ENCODE measurements at places on chromosomes 3 and 15.

DNA sequence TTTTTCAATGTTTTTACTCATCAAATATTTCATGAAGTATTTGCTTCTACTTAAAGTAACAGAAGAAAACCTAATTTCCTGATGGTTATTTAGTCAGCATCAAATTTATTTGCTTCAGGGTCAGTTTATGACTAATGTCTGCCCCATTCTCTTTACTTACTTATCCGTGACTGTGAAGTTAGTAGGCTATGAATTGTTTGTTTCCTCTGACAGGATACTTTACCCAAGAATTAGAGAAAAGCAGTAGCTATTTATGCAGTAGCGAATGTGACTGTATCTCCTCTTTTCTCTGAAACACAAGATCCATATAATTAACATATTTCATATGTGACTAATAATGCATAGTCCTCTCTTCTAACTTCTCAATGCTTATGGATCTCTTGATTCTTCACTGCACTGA is 329.9 kb upstream of the ROBO1 start:
- no peak for DNase-seq

- no peak for DNase-seq
These were observed 23.7 kb downstream of the SATB1 start for GRCh38 chr3:18401300-18401961.

GRCh38 chr3:189123595-189124387 is 48.0 kb upstream of the TPRG1 start:
- DNase-seq: no peak

GRCh38 chr3:197545571-197545970 is 10.2 kb downstream of the BDH1 start:
- DNase-seq: no peak

DNA sequence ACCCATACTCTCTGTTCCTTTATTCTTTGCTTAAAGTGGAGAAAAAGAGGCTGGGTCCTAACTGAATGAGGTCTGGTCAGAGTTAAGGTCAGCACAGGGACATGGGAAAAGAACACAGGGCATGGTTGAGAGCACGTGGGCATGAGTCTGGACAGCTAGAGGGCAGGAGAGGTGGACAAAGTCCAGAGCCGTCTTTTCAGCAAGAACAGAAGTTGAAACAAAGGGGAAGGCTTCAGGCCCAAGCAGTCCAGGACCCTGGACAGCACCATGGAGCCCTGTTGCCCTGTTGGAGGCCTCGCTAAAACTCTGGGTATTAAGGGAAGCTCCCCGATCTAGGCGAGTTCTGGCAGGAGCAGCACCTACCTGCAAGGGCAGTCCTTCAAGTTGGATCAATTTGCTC is 50.7 kb downstream of the XYLB start:
- no peak for DNase-seq

DNA sequence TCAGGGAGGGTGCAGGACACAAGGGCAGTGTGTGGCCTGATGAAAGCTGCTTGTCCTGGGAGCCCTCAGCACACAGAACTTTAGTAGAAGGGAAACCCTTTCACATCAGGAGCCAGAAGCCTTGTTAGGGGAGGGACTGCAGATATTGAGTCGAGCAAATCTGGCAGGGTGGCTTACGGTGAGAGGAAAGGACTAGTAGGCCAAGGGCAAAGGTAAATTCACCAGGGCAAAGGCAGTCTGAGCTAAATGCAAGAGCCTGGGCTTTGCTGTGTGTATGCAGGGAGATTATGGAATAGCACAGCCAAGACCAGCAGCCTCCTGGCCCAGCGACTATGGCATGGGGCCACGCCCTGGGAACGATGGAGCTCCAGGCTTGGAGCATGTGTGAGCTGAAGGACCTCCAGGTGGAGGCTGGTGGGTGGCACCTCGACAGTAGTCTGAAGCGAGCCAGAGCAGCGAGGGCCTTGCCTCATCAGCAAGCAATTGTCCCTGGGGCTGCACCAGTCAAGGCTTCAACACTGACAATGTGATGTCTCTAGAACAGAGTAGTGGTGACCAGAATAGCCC is 76.1 kb downstream of the CCR1 start:
- DNase-seq: no peak

GRCh38 chr15:96619174-96619573 is 288.7 kb downstream of the NR2F2 start:
- DNase-seq: no peak

DNA sequence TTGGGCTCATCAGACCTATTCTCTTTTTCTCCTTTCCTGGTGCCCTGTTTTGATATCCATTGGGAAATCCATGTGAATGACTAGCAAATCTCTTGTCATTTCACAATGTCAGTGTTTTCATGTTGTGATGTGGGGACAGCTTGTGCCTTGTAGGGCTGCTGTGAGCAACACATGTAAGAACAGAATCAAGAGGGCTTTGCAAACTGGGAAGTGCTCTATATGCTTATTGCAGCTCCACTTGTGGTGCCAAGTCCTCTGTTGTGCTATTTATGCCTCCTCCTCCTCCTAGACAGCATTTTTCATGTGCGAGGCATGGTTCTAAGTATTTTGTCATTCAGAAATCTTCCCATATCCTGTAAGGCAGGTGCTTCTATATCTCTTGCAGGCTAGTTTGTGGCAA is 56.4 kb downstream of the ZNF621 start:
- no peak for DNase-seq

DNA sequence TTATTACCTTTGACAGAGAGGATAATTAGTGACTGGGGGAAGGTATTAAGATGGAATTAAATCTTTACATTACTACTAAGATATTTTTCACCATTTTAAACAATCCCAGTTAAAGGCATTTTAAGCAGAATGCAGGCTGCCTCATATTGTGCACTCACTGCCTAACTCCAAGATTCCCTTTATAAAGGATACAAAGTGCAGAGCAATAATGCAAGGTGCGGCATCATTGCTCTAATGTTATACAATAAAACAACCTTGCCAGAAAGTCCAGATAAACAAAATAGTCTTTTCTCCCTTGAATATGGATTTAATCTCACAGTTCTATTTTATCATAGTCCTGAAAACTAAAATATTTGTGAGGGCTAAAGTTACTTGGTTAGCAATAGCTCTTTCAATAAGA is 1031.6 kb upstream of the SEMA6D start:
- no peak for DNase-seq

GRCh38 chr3:4401441-4401840 is 65.6 kb downstream of the SUMF1 start:
- no peak for DNase-seq

DNA sequence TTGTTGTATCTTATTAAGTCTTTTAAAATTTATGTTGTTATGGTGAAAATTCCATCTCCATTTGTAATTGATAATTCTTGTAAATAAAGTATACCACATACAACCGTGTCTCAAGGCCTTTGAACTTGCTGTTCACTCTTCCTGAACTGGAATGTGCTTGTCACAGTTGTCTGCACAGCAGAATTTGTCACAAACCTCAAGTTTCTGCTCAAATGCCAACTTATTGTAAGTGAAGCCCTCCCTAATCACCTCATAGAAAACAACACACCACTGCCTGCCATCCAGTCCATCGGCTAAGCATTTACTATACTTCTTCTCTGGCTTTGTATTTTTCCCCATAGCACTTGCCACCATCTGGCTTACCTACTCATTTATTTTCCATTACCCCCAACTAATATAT is 192.3 kb downstream of the THRB start:
- DNase-seq: no peak

- DNase-seq: no peak
These were observed 70.7 kb downstream of the C3orf70 start for GRCh38 chr3:185082149-185082548.

All from C1 segment of cervical spinal cord (tissue), 14 donors.